ENCODE measurements at places on chromosomes 11 and 22.

GRCh38 chr11:75925785-75926164, 110.8 kb downstream of the UVRAG start:
- no peak for DNase-seq

DNA sequence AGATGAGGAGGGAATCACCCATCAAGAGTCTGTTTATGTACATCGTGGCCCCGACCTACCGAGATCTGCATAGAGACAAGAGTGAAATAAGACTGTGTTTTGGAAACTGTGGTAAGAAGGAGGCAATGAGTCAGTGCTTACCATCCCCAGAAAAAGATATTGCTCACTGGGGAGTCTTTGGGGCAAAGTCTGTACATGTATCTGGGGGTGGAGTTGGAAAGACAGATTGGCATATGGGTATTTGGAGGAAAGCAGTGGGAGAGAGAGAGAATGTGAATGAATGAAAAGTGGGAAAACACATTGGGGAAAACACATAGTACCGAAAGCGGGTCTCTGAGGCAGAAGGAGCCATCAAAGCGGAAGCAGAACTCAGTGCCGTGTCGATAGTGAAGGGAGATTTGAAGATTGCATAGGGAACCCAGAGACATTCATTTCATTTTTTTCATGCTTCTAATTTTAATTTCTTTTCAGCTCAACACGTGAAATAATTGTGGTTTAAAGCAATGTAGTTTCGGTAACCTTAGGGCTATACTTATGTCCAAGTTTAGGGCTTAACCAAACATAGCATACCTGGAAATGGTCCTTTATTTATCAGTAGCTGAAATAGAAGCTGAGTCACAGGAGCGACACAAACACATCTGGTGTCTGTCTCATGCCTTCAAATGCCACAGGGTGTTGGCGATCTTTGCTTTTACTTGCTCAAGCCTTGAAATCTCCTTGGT, 98.6 kb upstream of the CD44 start:
- no peak for DNase-seq

DNA sequence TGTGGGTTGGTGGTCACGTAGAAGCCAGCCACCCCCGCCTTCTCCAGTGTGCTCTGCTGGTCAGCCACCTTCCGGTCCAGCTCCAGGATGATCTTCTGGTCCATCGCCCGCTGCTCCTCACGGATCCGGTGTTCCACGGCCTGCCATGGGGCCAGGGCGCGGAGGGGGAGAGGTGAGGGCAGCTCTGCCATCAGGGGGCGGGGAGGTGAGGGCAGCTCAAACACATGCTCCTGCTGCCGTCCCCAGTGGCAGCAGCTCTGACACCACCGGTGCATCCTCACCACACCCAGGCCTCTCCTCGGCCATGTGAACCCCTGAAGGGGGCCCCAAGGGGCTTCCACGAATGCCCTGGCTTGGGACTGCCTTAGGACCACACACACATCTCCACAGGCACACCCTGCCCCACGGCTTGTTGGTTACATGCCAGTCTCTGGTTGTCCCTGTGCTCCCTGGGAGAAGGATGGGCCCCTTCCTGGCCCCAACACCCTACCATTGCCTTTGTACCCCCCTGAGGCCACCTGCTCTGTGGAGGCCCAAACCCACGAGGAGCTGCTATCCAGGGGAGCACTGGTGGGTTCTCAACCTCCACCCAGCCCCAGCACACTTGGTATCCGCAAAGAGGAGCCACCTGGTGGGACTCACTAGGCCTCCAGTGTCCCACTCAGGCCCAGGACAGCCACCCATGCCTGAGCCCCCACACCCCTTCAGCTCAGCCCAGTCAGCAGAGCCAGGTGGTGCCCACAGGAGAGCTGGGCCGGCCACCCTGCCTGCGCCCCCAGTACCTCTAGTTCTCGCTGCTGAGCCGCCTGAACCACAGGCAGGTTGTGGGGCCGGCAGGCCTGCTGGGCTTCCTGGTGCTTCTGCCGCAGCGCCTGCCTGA, 4.3 kb downstream of the DGCR6L start:
- DNase-seq, result no peak

DNA sequence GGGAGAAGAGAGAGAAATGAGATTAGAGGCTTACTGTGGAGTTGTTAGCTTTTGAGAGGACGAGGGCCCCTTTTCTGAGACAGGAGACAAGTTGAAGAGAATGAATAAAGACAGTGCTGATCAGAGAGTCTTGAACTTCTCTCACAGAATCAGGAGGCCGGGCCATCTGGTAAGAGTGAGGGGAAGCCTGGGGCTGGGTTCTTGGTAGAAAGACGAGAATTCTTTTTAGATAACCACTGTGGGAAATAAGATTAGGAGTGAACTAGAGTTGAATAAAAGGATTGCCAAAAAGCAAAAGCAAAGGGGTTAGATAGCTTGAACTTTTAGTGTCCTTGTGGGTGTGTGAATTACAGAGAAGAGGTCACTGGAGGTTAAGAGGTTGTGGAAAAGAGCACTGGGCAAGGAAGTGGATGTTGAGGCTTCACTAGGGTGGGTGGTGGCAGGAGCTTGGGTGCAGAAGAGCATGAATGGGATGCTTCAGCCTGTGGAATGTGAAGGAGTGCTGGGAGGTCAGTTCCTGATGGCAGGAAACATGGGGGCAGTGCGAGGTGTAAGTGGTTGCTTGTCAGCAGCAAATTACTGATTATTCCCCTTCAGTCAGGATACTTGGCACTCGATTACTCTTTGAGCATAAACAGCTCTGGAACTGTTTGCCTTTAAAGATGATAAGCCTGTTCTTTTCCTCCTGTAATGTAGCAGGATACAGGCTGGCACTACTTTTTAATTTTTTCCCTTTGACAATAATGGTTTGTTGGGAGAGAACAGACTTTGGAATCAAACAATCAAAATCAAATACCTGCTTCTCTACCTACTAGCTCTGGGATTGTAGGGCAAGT, 98.3 kb downstream of the ARHGAP42 start:
- no peak for DNase-seq

DNA sequence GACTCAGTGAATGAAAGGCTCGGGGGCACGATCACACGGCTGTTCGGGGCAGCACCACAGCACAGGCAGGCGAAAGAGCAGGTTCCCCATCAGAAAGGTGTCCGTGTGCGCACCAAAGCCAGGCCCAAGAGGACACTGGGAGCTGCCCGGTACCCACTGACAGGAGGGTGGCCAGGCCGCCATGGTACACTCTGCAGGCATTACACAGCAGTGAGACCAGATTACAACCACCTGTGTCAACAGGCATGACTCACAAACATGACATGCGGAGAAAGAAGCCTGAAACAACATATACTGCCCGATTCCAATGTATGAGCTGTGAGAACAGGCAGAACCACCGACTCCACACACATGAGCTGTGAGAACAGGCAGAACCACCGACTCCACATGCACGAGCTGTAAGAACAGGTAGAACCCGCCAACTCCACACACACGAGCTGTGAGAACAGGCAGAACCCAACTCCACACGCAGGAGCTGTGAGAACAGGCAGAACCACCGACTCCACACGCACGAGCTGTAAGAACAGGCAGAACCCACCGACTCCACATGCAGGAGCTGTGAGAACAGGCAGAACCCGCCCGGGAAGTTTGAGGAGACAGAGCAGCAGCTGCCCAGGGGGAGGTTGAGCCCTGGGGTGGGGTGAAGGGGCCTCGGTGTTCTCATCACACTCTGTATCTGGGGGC, 32.6 kb downstream of the KIAA0930 start:
- no peak for DNase-seq

DNA sequence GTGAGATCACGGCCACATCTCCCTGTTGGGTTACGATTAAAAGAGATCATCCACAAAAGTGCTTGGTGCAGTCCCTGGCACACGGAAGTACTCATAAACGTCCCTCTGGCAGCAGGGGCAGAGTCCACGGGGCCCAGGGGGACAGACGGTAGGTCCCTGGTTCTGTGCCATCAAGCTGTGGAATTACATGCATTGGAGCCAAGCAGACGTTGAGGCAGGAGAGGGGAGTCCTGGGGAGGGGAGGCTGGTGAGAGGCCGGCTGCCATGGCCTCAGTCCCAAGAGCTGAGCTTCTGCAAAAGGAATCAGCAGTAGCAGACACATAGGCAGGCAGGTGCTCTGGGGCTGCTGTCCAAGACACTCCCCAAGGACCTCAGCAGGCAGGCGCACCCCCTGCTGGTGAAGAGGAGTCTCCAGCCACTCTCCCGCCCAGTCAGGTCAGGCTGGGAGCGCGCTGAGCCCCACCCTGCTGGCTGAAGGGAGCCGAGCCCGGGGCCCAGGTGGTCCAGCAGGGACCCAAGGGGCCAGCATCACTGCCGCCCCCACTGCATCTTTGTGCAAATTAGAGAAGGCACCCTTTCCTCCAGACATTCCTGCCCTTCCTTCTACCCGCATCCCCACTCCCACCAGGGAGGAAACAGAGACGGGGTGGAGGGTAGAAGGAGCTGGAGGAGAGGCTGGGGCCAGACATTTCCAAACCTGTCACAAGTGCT, 7.6 kb upstream of the KCTD17 start:
- no peak for DNase-seq

DNA sequence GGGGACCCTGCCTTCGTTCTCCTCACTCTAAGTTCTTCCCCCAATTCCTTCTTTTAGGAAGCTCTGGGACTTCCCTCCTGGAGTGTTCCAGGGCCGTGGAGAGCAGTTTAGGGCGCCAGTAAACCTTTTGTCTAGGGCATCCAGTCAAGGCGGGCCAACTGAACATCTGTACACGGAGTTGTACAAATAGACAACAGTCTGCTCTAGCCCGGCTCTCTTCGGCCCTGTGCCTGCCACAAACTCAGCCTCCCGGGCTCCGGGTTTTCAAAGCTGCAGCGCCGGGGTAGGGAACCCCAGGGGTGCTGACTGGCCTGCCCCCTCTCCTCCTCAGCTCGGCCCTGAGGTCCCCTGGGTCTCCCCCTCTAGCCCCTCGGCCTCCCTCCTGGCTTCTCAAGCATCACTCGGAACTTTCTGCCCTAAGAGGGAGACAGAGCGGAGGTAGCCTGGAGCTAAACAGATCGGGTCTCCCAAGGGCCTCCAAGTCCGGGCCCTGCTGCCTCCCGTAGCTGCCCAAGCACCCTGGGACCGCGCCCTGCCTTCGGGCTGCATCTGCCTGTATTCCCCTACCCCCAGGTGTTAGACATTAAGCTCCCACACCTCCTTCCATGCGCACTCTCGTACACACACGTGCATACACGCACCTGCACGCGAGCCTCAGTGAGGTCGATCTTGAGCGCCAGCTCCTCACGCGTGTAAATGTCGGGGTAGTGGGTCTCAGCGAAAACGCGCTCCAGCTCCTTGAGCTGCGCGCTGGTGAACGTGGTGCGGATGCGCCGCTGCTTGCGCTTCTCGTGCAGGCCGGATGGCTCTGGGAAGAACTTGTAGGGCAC, 3.3 kb downstream of the PHOX2A start:
- peak; percentile 31 for DNase-seq

DNA sequence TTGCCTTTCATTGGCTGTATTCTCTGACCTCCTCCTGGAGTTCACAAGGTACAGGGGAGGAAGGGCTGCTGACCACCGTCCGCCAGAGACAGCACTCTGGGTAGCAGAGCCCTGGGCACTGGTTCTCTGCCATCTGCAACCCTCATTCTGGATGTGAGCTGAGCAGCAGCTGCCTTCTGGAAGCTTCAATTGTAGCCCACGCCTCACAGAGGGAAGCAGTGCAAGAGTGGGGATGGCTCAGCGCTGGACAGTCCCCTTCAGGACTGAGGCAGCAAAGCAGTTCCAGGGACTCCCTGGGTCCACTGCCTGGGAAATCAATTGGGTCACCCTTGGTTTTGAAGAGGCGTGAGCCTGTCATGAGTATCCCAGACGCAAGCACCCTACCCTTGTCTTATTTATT, 346.2 kb downstream of the CADM1 start:
- DNase-seq, result no peak

- peak; percentile 23 for DNase-seq
These were observed 2.7 kb upstream of the KRTAP5-6 start for GRCh38 chr11:1694064-1694845.

All from DMS79 treated with DMSO at 0.1 percent for 48 hours (cell line).